HuH-7.5 (cell line): ENCODE measurements at places on chromosomes 4 and X.

GRCh38 chr4:183220236-183220635 lies 99.8 kb downstream of the CLDN22 start:
- no peak for DNase-seq

DNA sequence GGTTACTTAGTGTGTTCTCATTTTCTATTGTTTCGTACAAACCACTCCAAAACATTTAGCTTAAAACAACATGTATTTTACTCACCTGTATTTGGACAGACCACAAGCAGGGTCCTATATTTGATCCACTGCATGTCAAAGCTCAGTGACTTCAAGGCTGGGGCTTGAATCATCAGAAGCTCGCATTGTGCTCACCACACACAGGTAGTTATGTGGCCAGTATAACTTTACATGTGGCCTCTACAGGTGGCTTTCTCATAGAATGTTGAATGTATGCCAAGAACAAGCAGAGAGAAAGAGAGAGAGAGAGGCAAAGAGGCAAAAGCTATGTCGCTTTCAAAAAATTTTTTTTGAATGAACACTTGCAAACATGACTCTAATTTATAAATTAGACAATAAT lies 107.6 kb downstream of the QRFPR start:
- no peak for DNase-seq

DNA sequence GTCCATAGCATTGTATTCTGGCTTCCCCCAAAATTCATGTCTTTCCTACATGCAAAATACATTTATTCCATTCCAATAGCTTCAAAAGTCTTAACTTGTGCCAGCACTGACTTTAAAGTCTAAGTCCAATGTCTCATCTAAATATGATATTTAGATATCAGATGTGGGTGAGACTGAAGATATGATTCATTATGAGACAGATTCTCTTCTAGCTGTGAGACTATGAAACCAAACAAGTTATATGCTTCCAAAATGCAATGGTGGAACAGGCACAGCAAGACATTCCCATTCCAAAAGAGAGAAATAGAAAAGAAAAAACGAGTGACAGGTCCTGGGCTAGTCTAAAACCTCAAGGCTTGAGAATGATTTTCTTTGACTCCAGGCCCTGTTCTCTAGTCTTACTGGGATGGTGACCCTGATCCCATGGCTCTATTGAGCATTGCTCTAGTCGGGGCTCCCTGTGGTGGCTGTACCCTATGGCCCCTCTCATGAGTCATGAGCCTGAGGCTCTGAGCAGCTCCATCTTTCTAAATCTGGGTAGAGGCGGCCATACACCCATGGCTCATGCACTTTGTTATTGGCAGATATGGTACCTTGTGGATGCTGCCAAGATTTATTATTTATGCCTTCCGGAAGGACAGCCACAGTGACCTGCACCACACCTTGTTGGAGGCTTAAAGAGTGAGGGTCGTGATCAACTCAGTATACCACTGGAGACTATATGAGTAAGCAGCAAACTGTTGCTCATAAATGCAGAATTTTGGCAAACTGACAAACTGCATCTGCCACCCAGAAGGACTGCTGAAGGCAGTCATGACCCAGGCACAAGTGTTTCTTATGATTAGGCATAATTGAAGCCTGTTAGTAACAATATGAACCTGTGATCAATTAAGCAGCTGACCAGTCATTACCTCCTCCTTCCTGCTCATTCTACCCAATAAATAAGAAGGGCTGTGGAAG lies 38.5 kb upstream of the BOD1L1 start:
- DNase-seq: no peak

GRCh38 chr4:89469930-89470375 lies 162.4 kb upstream of the GPRIN3 start:
- DNase-seq: no peak

GRCh38 chr4:112279882-112280315 lies 5.8 kb downstream of the TIFA start:
- DNase-seq: no peak

- no peak for DNase-seq
Observed at GRCh38 chr4:101763576-101763975, 27.0 kb upstream of the BANK1 start.

DNA sequence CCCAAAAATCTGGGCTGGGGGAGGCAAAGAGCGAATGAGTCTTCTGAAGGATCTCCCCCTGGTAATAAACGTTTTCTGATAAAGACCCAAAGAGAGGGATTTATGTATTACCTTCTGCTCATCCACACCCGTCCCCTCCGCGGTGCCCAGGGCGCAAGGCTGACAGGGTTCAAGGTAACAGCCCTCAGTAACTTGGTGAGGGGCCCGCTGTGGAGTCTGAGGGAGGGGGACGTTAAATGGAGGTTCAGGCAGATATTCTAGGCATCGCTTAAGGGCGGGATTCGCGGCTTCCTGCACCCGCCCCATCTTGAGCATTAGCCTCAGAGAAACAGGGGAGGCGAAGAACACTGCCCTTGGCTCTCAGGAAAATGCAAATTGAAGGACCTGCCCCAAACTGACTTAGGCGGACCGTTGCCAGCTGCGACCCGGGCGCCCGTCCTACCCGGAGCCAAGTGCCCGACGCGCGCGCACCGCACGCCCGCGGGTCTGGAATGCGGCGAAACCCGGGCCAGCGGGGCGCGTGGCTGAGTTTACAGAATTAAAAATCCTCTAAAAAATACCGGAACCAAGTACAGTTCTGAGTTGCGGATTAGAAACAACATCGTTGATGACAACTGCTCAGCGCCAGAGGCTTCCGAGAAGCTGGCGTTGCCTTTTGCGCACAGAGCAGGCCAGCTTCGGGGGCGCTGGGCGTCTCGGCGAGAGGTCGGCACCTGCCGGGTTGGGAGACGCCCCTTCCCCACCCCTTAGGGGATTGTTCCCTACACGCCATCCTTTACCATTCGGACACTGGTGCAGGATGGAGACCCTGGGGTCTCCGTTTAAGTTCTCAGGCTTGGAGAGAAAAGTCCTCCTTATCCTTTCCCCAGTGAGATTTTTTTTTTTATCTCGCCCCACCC lies 2.8 kb downstream of the HELT start:
- DNase-seq: no peak
